ENCODE measurements at places on chromosomes 5 and 9. TPM values are rescaled to one million over a fixed set of nuclear protein-coding genes. Genes with fewer than 3 reads are reported as not detected.

NR5A1 gene
- not detected for total RNA-seq

PCA3 gene
- total RNA-seq: not detected

HAVCR2 gene
- not detected for total RNA-seq

TRIM7 gene
- 84.9 TPM for total RNA-seq

OBP2B gene
- total RNA-seq: not detected

FAM13B gene
- 3.2 TPM for total RNA-seq

PRLR gene
- 0.05 TPM for total RNA-seq

GARIN3 gene
- not detected for total RNA-seq

CATSPER3 gene
- not detected for total RNA-seq

AFAP1L1 gene
- total RNA-seq: 14.5 TPM

ENG gene
- total RNA-seq: 2.0 TPM

MEIKIN gene
- total RNA-seq: not detected

GZMA gene
- not detected for total RNA-seq

Measured in airway epithelial cell (primary cell).